ENCODE measurements at places on chromosomes 2 and 18.

DNA sequence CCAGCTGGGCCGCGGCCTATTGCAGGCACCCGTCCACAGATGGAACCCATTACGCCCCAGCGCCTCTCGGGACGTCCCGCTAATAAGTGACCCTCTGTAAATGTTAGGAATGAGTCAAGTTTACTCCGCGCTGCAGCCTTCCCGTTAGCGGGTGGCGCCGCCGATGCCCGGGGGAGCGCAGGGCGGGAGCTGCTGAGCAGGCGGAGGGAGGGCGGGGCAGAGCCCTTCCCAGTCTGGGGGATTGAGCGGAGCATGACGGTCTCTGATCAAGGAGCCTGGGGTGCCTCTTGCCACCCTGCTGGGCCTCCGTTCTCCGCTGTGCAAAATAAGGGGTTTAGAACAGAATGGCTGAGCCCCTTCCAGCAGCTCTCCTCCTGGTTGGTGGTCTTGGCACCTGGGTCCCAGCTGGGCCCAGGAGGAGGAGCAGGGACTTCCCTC, 10.5 kb downstream of the CROCC2 start:
- DNase-seq = no peak

- no peak for DNase-seq
Observed at GRCh38 chr2:222903234-222904220, 42.7 kb downstream of the ACSL3 start.

DNA sequence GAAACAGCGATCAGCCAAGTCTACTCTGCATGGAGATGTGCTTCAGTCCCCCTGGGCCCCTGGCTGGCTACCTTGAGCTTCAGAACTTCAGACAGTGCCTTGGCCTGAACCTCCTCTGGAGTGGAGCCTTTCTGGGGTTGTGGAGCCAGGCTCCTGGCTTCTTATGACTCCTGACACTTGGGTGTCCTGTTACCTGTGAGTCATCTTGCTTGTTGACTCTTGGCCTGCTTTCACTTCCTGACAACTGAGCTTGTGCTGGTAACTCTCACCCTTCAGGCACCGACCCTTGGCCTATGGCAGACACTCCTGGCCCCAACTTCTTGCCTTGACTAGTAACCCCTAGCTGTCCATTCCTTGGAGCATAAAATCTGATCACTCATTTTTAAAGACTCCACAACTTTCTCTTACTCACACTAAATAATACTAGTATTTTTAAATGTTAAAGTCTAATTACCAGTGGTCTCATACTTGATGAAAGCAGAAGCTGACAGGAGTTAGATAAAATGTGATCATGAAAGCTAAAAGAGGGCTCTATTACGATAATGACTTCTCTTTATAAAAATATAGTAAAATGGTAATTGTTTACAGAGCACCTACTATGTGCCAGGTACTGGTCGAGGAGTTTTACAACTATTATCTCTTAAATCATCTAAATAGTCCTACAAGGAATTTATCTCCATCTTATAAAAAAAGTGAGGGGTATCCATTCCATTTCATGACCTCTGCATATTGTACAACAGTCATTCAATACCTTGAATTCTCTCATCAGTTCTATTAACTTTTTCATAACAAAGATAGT, 46.3 kb upstream of the VIT start:
- DNase-seq = no peak

DNA sequence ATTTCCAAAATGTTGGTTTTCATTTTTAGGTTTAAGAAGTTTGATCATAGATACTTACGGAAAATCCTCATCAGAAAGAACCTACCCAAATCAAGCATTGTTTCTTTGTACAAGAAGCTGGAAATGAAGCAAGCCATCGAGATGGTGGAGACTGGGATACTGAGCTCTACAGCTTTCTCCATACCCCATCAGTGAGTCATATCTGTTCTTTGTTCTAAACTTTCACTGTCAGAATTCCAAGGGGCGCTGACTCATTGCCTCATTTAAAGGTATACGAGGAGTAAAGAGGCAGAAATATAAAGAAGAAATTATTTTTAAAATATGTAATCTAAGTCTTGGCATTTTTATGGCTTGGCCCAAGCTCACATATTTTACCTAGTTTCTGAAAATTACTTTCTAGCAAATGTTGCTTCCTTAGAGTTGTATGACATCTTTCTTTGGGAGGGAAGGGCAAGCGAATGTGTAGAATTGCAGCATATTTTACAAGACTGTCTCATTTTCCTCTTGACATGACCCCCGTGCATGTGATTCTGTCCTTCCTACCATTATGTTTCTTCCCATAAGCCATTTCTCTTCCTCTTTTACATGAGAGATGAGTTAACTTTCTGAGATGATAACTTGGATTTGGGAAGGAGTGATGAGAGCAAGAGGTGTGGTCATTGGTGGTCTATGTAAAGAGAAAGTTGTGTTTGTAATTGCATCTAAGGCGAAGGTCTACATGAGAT, 41.2 kb downstream of the SLC9A4 start:
- DNase-seq = no peak

GRCh38 chr2:75586971-75587370, 26.2 kb upstream of the EVA1A start:
- DNase-seq = no peak

DNA sequence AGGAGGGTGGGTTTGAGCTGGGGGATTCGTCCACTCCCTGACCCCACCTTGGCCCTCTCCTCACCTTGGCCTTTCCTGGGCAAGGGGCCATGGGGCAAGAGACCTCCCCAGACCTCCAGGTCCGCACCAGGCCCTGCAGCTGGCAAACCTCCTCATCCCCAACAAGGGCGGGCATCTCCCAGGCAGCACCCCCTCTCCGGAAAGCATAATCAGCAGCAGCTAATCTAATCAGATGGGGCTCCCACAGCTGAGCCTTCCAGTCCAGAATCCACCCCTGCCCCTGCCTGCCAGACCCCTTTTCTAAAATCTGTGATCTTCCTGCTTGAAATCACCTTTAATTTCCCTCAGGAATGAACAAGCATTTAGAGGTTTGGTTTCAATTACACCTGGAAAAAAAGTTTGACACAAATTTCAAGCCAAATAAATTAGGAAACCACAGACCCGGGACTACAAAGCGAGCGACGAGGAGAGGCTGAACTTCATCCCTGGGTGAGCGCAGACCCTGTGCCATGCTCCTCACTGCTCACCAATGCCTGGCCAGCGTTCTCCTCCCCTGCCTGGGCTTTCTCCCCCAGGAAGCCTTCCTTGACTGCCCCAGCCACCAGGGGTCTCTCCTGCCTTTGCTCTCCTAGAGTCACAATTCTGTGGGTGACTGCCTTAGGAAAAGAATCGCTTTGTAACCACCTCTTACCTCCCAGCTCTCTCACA, 143.0 kb upstream of the MYCN start:
- DNase-seq = no peak

- no peak for DNase-seq
Observed at GRCh38 chr18:3710712-3711301, 260.8 kb downstream of the TGIF1 start.

- DNase-seq = no peak
Observed at GRCh38 chr2:191556463-191556862, 121.5 kb upstream of the NABP1 start.
